ENCODE measurements at places on chromosomes 13 and 19.

- ATAC-seq = no peak
These were observed 12.0 kb downstream of the EBPL start for GRCh38 chr13:49679246-49679645.

DNA sequence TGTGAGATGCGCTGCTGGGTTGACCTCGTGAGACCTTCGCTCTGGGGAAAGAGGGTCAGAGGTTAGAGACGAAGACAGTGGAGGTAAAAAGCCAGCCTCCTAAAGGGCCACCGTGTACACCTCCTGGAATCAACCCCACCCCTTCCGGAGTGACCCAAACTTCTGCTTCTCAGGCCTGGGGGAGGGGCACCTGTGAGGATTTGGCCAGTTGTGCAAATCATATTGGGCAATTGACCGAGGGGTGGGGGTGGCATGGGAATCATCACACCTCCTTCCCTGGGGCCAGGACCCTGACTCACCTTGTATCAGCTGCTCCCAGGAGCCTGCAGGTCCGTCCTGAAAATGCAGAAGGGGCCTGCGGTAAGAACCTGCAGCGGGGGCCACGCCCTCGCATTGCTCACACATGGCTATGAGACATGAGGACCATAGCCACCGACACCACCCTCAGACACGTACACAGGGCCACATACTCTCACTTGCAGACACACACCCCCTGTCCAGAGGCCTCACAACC is 2.8 kb downstream of the TNFSF14 start:
- ATAC-seq = no peak

- peak; percentile 94 for ATAC-seq
These were observed 11.8 kb downstream of the LRRC4B start for GRCh38 chr19:50556282-50557008.

DNA sequence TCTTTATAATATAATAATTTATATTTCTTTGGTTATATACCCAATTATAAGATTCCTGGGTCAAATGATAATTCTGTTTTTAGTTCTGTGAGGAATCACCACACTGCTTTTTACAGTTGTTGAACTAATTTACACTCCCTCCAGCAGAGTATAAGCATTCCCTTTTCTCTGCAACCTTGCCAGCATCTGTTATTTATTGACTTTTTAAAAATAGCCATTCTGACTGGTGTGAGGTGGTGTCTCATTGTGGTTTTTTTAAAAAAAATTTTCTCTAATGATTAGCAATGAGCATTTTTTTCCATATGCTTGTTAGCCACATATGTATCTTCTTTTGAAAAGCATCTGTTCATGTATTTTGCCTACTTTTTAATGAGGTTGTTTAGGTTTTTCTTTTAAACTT is 122.2 kb downstream of the ZNF486 start:
- no peak for ATAC-seq

GRCh38 chr19:36377541-36378178 is 1.3 kb downstream of the ZFP14 start:
- no peak for ATAC-seq

GRCh38 chr13:62110079-62110478 is 694.4 kb upstream of the PCDH20 start:
- no peak for ATAC-seq

- no peak for ATAC-seq
These were observed 1851.1 kb downstream of the PCDH9 start for GRCh38 chr13:65378943-65379519.

GRCh38 chr13:91904597-91904996 is 506.2 kb downstream of the GPC5 start:
- ATAC-seq = no peak

DNA sequence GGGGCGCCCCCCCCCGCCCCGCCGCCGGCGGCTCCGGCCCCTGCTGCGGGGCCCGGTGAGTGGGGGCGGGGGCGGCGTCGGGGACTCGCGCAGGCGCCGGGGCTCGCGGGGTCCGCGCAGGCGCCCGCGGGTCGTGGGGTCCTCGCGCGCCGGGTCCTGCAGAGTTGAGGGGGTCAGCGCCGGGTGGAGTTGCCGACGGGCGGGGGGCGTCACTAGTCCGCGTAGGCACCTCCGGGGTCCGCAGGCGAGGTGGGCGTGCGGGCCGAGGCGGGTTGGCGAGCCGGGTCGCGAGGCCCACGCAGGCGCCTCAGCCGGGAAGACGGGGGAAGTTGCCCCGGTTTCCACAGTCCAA is 365 bp downstream of the PPP6R1 start:
- ATAC-seq = peak; percentile 27

DNA sequence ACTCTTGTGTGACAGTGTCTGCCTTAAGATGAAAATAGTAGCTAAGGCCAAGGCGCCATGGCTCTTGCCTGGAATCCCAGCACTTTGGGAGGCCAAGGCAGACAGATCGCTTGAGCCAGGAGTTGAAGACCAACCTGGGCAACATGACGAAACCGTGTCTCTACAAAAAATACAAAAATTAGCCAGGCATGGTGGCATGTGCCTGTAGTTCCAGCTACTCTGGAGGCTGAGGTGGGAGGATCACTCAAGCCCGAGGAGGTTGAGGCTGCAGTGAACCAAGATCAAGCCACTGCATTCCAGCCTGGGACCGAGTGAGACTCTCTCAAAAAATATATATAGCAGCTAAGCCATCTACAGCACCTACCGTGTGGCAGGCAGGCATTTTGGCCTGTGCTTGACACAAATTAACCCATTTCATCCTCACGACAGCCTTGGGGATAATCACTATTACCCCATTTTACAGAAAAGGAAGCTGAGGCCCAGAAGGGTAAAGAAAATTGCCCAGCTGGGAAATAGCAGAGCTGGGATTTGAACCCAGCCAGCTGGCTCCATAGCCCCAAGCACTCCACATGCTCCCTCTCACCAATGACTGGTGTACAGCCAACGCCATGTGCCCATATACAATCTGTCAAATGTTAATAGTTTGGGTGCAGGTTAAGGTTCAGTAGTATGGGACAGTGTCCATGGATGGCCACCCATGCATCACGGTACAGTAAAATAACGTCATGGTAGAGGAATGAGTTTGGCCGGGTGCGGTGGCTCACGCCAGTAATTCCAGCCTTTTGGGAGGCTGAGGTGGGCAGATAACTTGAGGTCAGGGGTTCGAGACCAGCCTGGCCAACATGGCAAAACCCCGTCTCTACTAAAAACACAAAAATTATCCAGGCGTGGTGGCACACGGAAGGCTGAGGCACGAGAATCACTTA is 3.1 kb downstream of the SLC1A5 start:
- no peak for ATAC-seq

- no peak for ATAC-seq
These were observed 7.5 kb downstream of the DYRK1B start for GRCh38 chr19:39826311-39826945.

GRCh38 chr13:59236309-59236919 is 927.3 kb downstream of the DIAPH3 start:
- ATAC-seq = peak; percentile 41

DNA sequence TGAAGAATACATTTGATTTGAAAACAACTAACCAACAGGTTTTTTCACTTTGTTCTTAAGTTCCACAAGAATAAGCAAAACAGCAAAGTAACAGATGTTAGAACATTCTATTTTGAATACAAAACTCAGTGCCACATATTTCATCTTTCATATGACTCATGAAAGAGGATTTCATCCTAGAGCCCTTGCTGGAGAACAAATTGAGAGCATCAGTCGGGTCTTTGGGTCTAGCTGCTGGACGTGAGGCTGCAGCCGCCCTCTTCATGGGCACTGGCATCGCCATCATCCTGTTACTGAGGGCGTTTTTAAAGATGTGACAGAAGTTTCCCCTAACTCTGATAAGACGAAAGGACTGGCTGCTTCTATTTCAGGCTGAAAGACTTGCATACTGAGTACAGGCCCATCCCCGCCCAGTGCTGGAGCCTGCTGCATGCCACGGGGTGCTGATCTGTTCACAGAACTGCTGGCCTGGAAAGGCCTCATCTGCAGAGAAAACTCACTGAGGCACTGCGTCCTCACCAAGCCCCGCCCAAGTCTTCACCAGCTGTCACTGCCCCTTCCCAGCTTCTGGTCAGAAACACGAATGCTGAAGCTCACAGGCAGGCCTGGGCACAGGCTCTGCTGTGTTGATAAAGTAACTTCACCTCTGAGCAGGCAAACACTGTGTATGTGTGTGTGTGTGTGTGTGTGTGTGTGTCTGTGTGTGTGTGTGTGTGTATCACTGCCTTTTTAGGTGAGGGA is 101.4 kb downstream of the TUBGCP3 start:
- ATAC-seq = no peak

- ATAC-seq = no peak
These were observed 214.7 kb upstream of the MIR17HG start for GRCh38 chr13:91132786-91133185.

DNA sequence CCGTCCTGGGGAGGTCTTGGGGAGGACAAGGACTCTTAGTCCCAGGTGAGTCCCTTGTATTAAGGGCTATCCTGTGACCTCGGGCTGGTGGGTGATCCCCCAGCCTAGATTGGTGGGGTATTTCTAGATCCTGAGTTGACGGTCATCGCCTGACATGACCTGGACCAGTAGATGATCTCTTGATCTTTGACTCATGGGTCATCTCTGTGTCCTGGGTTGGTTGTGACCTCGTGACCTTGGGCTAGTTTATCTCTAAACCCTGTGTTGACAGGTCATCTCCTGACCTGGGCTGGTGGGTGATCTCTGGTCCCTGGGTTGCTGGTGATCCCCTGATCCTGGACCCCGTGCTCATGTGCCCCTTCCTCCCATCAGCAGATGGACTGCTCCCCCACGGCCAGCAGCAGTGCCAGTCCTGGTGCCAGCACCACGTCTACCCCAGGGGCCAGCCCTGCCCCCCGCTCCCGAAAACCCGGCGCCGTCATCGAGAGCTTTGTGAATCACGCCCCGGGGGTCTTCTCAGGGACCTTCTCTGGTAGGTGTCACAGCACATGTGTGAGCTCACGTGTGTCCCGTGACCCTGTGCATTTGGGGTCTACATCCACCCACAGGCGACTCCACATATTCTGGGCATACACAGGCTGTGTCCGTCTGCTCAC is 6.3 kb downstream of the MIDN start:
- ATAC-seq = no peak

GRCh38 chr19:37309834-37310575 is 60.9 kb upstream of the ZNF527 start:
- ATAC-seq = no peak

- ATAC-seq = no peak
These were observed 7.2 kb downstream of the MED29 start for GRCh38 chr19:39398297-39398864.

GRCh38 chr13:38693641-38694040 is 6.8 kb downstream of the FREM2 start:
- no peak for ATAC-seq

DNA sequence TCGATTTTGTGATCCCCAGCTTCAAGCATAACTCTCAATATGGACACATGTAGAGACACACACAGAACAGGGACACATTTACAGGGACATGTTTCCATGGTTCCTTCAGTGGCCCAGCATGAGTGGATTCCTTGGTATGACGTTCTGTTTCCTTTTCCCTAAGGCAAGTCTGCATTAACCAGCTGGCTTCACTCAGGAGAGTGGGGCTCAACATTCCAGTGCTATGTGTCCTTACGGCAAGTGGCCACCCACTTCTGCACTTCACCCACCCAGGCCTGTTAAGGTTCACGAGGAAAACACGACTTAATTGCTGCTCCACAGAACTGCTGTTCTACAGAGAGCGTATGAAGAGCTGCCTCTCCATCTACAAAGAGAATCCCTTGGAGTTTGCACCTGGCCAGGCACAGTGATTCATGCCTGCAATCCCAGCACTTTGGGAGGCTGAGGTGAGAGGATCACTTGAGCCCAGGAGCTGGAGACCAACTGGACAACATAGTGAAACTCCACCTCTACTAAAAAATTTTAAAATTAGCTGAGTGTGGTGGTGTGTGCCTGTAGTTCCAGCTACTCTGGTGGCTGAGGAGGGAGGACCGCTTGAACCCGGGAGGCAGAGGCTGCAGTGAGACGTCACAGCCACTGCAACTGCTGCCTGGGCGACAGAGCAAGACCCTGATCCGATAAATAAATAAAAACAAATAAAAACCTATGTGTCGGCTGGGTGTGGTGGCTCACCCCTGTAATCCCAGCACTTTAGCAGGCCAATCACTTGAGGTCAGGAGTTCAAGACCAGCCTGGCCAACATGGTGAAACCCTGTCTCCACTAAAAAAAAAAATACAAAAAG is 32.5 kb downstream of the BRD4 start:
- ATAC-seq = peak; percentile 20

- peak; percentile 77 for ATAC-seq
These were observed 20.5 kb downstream of the DZIP1 start for GRCh38 chr13:95624020-95624419.

DNA sequence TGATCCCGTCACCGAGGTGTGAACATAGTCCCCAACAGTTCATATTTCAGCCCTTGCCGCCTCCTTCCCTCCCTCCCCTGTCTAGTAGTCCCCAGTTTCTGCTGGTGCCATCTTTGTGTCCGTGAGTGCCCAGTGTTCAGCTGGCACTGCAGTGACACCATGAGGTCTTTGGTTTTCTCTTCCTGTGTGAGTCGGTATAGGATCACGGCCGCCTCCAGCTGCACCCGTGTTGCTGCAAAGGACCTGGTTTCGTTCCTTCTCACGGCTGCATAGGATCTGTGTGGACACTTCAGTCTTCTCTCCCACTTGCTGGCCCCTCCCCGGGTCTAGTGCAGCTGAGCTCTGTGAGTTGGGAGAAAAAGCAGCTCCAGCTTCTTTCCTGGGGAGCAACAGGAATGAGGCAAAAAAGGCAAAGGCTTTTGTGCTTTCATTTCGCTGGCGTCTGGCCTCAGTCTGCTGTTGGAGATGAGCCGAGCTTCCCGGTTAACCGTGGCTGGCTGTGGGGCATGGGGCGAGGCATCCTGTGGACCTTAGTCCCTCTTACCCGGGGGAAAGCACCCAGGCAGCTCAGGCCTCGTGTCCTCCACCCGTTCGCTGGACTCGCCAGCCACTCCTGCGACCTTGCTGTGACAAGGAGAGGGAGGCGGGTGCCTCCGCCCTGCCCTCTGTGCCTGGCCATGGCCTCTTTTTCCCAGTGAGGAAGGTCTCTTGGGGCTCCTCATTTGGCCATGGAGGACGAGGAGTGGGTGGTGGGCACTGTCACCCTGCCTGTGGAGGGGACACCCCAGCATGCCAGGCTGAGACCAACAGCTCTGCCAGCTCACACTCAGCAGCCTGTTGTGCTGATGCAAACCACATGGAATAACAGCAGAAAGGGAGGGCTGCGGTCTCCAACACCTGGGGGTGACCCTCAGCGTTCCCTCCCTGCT is 196.5 kb downstream of the TEX29 start:
- peak; percentile 60 for ATAC-seq

- ATAC-seq = no peak
These were observed 101.9 kb upstream of the AKAP11 start for GRCh38 chr13:42170029-42170428.

DNA sequence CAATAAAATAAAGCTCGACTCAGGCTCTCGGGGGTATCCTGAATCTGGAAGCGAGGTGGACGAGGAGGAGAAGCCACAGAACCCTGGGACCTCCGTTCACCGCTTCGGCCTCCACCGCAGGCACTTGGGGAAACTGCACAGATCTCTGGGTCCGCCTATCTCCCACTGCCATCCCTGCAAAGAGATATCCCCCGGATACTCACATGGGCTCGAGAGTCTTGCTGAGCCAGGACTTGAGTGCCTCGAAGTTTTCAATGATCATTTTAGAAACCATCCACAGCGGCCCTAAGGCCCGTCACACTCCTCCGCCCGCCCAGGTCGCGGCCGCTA is 589 bp downstream of the RBM26 start:
- ATAC-seq = peak; percentile 70

GRCh38 chr19:48720251-48720612 is 707 bp upstream of the MAMSTR start:
- ATAC-seq = peak; percentile 1

- no peak for ATAC-seq
These were observed 254.5 kb upstream of the DACH1 start for GRCh38 chr13:72121466-72121865.

- ATAC-seq = peak; percentile 26
These were observed 23.8 kb upstream of the MEDAG start for GRCh38 chr13:30882026-30882850.

GRCh38 chr19:53824134-53824611 is at the start of gene NLRP12:
Gene NLRP12, minus strand, starts transcription at chr19:53824314. Its CDS starts 140 bp downstream, at chr19:53824174.
- ATAC-seq = no peak
